Glomerular endothelial cell (primary cell): ENCODE measurements at places on chromosomes 16 and 17. TPM values are rescaled to one million over a fixed set of nuclear protein-coding genes. Genes with fewer than 3 reads are reported as not detected.

Gene SLFN14
- total RNA-seq, result 0.18 TPM in 1 of 2 replicates, not detected in the other

Gene P3H4
- total RNA-seq, result 63.0 and 85.1 TPM in 2 replicates

Gene GSDMA
- not detected in 2 replicates for total RNA-seq

Gene B3GNT9
- 0.73 and 5.3 TPM in 2 replicates for total RNA-seq

Gene HOXB8
- total RNA-seq, result 27.0 and 31.7 TPM in 2 replicates

Gene SLC2A4
- not detected in 2 replicates for total RNA-seq

Gene ITGB3
- total RNA-seq, result 111 and 185 TPM in 2 replicates

DNA sequence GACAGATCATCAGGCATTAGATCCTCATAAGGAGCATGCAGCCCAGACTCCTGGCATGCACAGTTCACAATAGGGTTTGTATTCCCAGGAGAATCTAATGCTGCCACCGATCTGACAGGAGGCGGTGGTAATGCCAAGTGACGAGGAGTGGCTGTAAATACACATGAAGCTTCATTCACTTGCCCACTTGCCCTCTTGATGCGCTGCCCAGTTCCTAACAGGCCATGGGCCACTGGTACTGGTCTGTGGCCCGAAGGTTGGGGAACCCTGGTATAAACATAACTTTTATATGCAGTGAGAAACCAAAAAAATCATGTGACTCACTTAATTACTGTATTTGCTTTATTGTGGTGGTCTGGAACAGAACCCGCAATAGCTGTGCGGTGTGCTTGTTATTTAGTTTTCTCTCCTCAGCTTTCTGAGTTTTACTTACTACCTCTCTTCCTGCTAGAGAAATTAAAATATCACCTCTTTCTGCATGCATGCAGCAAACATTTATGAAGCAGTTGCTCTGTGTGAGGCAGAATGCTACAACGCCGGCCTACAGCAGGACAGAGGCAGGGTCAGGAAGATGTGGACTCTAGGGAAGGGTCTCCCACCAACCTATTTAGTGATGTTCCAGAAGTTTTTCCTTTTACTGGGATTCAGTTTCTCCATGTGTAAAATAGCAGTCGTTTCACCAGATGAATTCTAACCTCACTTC, 151.3 kb downstream of the MAF start:
- DNase-seq, result no peak

GRCh38 chr16:73400951-73401350, 353.0 kb upstream of the ZFHX3 start:
- DNase-seq, result no peak

DNA sequence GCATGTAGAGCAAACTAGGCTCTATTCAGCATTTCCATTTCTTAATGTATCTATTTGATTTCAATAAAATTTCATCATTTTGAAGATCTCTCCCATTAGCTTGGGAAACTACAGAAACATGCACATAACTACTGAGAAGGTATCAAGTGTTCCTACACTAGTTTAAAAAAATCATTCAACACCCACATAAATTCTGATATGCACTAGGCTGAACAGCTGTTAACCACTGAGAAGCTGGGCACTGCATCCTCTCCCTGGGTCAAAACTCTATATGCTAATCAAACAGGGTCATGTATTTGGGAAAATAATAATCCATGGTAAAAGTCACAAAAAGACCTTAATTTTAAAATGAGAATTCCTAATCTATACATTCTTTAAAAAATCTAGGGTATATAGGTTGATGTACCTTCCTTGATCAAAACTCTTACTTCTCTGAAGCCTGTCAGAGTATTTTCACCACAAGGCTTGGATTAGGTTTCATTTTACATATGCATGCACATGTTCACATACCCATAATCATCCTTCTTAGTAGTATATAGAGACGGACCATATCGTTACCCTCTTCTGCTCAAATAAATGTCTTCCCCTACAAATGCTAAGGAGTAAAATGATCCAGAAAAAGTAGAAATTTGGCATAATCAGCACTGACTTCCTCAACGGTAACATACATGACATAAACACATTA, 57.2 kb downstream of the KANSL1 start:
- DNase-seq, result no peak

DNA sequence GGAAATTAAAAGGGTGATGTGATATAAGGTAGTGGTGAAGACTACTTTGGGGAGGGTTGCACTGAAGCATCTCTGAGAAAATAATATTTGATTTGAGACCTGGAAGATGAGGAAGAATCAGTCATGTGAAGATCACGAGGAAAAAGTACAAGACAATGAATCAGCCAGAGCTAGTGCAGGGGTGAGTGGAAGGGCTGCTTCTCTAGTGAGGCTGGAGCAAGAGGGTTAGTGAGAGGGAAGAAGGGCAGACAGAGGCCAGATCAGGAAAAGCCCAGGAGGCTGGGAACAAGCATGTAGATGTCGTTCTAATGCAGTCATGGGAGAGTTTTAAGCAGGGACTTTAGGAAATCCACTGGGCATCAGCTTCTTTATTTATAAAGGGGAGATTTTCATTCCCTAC, 504.2 kb upstream of the SALL1 start:
- no peak for DNase-seq

DNA sequence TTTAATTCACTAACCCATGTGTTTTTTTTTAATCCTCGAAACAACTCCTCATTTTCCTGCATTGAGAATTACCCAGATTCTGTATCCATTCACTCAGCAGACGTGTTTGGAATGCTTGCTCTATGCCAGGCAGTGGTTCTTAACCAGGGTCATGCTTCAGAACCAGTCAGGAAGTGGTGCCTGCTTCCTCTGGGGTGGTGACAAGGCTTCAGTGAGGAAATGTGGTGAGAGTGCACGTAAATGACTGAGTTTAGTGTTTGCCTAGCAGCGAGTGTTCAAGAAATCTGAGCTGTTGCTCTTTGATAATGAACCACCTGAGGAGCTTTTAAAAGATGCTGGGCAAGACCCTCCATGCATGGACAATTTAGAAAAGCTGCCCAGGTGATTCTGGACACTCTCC, 9.9 kb downstream of the ZFP90 start:
- DNase-seq, result no peak

DNA sequence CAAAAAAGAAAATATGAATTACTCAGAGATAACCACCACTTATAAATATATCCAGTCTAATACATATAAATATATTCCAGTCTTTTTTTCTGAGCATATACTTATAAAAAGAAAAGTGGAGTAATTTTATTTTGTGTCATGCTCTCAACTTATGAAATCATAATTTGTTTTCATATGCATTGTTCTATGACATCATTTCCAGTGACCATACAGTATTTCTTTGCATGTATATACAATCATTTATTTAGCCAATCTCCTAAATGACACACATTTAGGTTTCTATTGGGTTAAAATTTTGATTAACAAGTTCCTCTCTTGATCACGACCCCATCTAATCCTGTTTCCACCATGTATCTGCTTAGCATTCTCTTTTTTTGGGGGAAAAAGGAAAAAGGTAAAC, 16.4 kb upstream of the NDEL1 start:
- DNase-seq, result no peak

DNA sequence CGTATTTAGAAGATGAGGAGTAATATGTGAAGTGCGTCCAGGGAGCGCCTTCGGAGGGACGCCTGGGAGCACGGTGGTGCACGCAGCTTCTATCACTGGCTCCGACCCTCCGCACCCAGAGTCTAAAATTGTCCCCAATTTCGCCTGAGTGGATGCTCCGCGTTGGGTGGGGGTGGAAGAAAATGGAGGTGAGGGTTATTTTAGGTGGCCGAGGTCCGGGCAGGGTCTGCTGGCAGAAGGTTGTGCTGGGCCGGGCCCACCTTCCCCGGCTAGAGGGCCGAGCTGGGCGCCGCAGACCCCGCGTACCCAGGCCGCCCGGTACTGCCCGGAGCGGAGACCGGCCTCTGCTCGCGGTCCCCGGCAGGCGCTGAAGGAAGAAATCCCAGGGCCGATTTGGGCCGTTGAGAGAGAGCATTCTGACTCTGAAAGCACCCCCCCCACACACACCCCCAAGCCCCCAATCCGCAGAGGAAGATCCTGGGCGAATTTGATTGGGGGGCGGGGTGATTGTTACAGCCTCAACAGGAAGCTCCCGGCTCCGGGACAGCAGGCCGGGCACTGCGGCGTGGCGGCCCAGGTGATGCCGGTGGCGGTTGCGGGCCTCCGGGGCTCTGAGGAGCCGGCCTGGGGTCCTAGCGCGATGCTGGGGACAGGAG, 3.0 kb downstream of the BAHCC1 start:
- DNase-seq, result no peak

GRCh38 chr17:73431401-73432205, 119.8 kb upstream of the CDC42EP4 start:
- DNase-seq, result no peak
